ENCODE measurements at places on chromosomes 12 and 14. TPM values are rescaled to one million over a fixed set of nuclear protein-coding genes. Genes with fewer than 3 reads are reported as not detected.

Gene NGDN
- polyA plus RNA-seq: 53.5 TPM

Gene C12orf54
- 0.86 TPM for polyA plus RNA-seq

Gene RNASE7
- not detected for polyA plus RNA-seq

Gene ZFHX2
- 23.8 TPM for polyA plus RNA-seq

Gene TOMM20L
- 1.3 TPM for polyA plus RNA-seq

Gene CLEC4C
- polyA plus RNA-seq: not detected

Gene LTBR
- 24.5 TPM for polyA plus RNA-seq

Gene KCNA5
- polyA plus RNA-seq: 5.8 TPM

Gene RFX4
- 90.3 TPM for polyA plus RNA-seq

Gene KRT86
- 0.65 TPM for polyA plus RNA-seq

Gene CLEC4D
- not detected for polyA plus RNA-seq

Gene REC8
- polyA plus RNA-seq: 95.9 TPM

Gene RPS6KA5
- 3.3 TPM for polyA plus RNA-seq

Gene GALNT6
- polyA plus RNA-seq: 0.80 TPM

Gene MMP17
- 61.3 TPM for polyA plus RNA-seq

Gene OR6C2
- not detected for polyA plus RNA-seq

Gene HOXC11
- polyA plus RNA-seq: not detected

Gene AQP5
- 1.8 TPM for polyA plus RNA-seq

Gene L2HGDH
- 8.2 TPM for polyA plus RNA-seq

Measured in spinal cord (tissue), 10 donors.